ENCODE measurements at places on chromosomes 7 and 10. TPM values are rescaled to one million over a fixed set of nuclear protein-coding genes. Genes with fewer than 3 reads are reported as not detected.

SOSTDC1 gene
- total RNA-seq = 0.14 TPM

ITGA8 gene
- 2.2 TPM for total RNA-seq

SFTPA1 gene
- not detected for total RNA-seq

EPDR1 gene
- 31.0 TPM for total RNA-seq

Data from heart left ventricle (tissue), 16 donors.